ENCODE measurements at places on chromosomes 2 and 18.
A peak's percentile ranks its signal among the peaks of the same experiment; 100 is the strongest.

DNA sequence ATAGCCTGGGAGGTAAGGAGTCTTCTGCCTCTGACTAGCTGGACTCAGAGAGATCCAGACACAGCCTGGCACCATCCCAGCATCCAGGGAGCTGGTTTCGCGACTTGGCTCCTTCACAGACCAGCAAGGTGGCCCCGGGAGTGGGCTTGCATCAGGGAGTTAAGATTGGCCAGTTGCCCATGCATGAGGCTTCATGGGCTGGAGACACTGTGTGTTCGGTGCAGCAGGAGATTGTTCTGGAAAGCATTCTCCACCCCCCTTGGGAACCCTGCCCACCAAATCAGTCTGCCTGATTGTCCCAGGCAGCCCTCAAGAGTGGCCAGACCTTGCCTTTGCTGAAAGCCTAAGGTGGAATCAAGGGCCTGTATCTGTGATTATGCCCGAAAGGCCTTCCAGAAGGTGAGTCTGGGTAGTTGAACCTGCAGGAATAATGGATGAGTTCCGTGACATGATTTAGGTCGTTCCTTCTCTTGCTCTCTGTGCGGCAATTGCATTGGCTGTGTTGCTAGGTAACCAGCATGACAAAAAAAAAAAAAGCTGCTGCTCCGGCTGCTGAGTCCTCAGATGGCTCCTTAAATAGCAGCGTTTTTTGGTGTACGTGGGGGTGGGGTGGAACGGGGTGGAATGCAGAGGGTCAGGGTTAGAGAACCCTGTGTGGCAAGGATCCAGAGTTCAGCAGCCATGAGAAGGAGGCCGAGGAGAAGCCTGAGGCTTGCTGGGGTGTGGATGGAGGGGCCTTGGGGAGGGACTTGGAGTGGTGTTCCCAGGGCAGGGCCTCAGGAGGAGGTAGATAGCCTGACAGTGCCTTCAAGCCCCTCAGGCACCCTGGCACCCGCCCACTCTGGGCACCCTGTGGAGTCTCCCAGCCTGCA lies 93.0 kb upstream of the MCFD2 start:
- peak; percentile 91 for DNase-seq

DNA sequence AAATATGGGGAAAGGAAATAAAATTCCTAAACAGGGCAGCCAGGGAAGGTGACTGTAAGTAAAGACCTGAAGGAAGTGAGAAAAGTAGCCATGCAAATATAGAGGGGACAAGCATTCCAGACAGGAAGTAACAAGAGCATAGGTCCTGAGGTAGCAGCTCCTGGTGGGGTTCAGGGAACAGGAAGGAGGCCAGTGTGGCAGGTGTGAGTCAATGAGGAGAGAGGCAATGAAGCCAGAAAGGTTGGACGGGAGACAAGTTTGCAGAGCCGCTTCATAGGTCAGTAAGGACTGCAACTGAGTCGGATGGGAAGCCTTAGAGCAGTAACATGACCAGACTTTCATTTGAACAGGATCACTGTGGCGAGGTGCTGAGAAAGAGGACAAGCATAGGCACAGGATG lies 150.9 kb downstream of the METTL4 start:
- DNase-seq = no peak

DNA sequence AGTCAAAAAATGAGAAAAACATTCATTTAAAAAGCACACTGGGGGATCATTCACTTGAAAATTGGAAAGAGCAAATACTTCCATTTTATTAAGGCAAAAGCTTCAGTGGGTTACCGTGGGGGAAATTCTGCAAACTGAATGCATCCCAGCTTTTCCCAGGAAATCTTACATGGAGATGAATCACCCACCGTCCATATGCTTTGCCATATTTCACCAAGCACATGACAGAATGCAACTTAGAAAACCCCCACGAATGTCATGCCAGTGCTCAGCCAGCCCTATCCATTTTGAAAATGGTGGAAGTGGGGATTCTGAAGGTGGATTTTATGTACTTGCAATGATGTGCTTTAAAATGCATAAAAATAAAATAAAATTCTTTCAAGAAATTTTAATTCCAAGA lies 485.5 kb upstream of the ID2 start:
- peak; percentile 38 for DNase-seq

DNA sequence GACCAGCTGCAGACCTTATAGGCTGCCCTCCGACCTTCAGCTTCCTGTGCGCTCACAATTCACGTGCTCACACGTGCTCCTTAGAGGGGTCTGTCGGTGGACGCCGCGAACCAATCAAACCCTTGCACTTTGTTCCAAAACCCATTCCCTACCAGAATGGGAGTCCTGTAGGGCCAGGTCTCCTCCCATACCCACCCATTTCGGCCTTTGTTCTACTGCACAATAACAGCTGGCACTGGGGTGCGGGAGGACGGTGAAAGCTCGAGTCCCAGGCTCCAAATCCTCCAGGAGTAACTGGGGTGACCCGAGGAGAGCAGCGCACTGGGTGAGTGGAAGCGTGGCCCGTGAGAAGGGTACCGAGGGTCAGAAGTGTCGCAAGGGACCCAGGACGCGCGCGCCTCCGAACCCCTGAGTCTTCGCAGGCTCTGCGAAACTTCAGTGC lies 13.0 kb downstream of the SIX3 start:
- no peak for DNase-seq

- no peak for DNase-seq
These were observed 11.3 kb downstream of the AGPS start for GRCh38 chr2:177403838-177404237.

GRCh38 chr2:143708682-143709081 lies 579.5 kb downstream of the ARHGAP15 start:
- DNase-seq = no peak

GRCh38 chr18:73891572-73892421 lies 255.8 kb downstream of the FBXO15 start:
- no peak for DNase-seq

- peak; percentile 34 for DNase-seq
These were observed 188.0 kb downstream of the CDH7 start for GRCh38 chr18:65938592-65939372.

DNA sequence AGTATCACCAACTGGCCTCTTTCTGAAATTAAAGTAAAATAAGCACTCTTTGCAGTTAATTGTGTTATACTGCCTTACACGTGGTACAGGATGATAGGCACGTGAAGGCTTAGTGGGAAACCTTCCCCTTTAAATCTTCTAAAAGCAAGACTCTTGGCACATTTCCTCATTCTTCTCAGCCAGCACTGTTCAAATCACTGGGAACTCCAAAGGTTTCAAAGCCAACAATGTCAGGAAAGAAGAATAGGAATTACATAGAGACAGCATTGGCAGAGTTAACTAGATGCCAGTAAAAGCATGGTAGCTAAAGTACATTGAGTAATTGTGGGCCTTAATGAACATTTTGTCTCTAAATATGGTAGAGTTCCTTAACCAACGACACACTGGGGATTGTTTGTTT lies 96.4 kb downstream of the DTNA start:
- no peak for DNase-seq

- DNase-seq = peak; percentile 60
These were observed 199.7 kb downstream of the ADCYAP1 start for GRCh38 chr18:1104181-1104881.

DNA sequence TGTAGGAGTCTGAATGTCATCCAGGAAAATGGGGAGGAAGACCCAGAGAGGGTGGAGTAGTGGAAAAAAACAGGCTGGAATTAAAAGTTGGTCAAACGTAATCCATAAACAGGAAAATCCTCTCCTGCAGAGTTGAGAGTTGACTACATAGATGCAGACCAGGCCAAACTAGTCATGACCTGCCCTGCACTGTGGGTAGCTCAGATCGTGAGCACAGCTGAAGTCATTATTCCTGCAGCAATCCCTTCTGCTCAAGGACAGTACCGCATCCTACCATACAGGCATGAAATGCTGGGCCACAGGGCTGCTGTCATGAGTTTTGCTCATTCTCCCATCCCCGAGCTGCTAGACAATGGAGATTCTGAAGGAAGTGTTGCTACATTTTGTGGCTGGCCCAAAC lies 352.2 kb downstream of the EN1 start:
- DNase-seq = no peak

DNA sequence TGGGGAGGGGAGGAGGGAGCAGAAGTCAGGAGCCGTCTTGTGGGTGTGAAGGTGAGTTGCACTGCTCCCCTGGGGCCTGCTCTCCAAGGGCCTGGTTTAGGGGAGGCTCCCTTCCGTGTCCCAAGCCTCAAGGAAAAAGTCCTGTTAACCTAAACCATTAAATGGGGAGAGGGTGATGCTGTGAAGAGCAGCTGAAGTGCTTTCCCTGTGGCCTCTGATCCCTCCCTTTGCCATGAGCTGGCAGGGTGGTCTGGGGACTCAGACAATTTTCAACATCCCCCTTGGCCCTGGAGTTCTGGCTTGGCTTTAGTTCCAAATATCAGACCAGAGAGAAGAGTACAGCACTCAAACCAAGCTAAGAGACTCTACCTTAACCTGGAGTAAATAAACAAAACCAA lies 692 bp upstream of the POMC start:
- no peak for DNase-seq

GRCh38 chr2:61537277-61537949 lies 743 bp downstream of the XPO1 start:
- DNase-seq = peak; percentile 30

DNA sequence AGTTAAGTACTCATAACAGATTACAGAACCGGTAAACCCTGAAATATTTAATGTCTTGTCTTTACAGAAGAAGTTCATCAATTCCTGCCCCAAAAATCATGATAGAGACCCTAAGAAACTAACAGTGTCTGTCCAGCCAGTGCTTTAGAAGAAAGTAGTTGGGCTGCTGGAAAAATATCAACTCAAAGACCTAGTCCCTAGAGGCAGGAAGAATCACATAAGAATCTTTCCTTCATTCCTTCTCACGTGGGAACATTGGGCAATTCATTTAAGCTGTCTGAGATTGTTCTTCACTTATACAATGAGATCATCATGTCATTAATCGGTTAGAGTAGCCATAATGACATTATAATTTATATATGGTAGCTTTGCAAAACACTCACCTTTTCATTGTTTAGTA lies 156.4 kb downstream of the CCBE1 start:
- DNase-seq = peak; percentile 93

- no peak for DNase-seq
These were observed 29.8 kb downstream of the EPC2 start for GRCh38 chr2:148674063-148675020.

DNA sequence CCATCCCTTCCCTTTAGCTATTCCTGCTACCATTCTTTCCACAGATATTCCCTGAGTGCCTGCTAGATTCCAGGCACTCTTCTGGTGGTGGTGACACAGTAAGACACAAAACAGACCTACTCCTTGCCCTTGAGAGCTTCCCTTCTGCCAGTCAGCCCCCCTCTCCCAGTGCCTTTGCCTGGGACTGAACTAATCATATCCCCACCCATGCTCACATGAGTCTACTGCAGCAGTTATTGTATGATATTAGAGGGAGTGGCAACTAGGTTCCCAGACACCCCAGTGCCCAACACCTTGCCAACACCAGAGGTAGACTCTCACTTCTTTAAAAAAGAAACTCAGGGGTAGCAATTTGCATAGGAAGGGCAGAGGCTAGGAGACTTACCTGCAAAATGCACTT lies 7.2 kb upstream of the LBH start:
- no peak for DNase-seq

DNA sequence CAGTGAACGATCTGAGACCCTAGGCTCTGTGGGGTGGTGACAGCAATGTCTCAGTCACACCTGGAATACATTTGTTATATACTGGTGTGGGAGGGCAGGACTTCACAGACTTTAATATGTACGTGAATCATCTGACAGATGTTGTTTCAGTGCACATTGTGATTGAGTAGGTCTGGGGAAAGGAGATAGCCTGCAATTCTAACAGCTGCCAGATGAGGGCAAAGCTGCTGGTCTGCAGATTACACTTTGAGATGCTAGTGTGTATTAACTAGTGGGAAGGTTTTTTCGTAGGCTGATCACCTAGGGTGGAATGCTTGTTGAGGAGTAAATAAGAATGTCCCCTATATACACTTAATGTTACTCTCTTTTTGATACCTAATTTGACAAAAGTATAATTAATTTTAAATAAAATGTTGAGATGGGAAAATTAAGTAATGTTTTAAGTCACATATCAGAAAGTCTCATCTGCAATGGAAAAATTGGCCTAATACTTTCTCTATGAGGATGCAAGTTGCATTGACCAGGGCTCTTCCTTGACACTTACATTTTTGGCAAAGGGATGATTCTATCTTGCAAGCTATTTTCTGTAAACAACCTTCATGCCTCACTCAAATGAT lies 496.9 kb upstream of the HNMT start:
- peak; percentile 19 for DNase-seq

GRCh38 chr18:21064347-21064746 lies 47.3 kb downstream of the ROCK1 start:
- peak; percentile 84 for DNase-seq

DNA sequence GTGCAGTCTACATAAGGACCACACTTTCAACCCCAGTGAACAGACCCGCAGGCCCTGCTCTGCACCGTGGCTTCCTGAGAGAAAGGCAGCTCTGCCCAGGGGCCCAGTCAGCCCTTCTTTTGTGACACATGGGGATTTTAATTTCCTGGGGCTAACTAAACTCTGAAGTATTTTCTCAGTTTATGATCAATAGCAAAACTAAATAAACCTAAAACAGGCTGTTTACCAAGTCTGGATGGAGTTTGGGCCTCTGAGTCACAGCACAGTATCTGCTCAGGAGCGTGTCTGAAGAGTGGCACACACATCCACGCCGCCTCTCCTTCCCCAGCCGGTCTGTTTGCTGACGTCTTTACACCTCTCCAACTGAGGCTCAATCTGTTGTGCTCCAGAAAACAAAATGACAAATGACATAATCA lies 72.3 kb downstream of the LDLRAD4 start:
- no peak for DNase-seq

DNA sequence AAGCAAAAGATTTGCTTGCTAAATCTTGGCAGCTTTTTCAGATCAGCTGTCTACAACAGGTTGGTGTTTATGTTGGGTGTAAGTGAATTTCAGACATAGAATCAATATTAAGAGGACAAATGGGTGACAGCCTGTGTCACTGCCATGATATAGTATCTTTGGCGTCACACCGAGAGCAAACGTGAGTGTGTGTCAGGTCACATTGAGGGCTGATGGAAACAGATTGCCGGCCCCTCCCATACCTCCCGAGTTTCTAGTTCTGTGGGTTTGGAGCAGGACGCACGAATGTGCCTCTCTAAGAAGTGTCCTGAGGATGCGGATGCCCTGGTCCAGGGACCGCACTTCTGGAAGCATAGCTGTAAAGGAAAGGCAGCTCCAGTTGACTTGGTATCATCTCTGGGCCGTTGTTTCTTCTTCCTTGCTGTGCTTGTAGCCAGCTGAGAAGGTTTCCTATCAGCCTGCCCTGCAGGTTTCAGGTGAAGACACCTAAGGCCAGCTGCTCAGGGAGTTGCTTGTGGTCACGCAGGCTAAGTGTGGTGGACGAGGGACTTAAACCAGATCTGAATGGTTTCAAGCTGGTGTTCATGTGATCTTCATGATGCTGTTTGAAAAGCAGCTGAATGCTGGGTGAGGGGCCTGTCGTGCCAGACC lies 6.4 kb downstream of the AGAP1 start:
- DNase-seq = no peak

- DNase-seq = no peak
These were observed 298.4 kb downstream of the EXOC6B start for GRCh38 chr2:72527424-72527823.
